ENCODE measurements at places on chromosomes 5 and 9.

DNA sequence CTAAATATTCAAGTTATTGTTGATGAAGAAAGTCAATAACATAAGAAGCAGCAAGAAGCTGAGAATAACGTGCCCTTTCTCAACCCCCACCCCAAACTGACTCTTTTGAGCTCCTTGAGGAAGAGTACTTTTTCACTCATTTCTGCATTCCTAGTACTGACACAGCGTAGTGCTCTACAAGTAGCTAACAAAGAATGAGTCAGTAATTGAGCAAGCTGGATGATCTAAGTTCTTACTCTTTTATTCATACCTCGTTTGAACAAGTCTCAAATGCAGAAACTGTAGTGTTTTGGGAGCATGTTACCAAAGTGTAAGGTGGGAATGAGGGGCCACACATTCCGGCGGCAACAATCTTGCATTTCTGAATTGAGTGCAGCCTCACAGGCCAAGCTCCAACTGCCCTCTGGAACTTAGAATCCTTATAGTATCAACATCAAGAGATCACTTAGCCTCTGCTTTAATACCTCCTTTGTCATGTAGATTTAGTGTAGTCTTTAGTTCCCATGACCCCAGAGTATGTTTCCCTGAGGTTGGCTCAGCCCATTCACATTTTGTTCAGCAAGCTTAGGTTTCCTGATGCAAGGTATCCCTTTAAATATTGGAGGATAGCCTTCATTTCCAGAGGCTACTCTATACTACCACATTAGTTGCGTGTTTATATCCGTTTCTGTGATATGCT lies 152.0 kb downstream of the PRR16 start:
- no peak for DNase-seq

DNA sequence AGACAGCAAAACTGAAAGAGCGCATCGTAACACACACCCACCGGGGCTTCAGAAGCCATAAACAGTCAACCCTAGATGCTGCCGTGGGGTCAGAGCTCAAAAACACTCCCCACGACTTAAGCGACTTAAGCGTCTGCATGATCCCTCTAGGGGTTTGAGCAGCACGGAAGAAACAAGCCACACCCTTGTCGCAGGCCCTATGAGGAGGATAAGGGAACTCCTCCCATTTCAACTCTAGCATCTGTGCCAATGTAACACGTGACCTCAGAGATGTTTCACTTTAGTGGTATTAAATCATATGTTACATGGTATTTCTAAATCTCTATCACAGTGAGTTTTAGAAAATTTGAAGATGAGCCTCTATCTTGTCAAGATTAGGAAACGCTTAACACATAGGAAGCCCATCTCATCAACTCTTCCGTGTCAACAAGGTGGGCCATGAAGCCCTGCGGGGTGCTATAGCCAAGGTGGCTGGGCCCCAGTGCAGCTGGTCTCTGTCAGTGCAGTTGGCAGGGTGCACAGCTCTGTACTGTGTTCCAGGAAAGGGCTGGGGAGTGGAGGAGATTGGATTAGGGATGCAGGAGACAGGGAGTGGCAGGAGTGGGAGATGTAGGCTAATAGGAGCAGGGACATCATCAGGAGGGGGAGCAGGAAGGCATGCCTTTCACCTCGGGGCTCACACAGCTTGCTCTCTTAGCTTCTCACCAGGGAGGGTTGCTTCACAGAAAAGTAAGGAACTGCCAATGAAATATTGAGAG lies 33.1 kb downstream of the ZCCHC9 start:
- no peak for DNase-seq

DNA sequence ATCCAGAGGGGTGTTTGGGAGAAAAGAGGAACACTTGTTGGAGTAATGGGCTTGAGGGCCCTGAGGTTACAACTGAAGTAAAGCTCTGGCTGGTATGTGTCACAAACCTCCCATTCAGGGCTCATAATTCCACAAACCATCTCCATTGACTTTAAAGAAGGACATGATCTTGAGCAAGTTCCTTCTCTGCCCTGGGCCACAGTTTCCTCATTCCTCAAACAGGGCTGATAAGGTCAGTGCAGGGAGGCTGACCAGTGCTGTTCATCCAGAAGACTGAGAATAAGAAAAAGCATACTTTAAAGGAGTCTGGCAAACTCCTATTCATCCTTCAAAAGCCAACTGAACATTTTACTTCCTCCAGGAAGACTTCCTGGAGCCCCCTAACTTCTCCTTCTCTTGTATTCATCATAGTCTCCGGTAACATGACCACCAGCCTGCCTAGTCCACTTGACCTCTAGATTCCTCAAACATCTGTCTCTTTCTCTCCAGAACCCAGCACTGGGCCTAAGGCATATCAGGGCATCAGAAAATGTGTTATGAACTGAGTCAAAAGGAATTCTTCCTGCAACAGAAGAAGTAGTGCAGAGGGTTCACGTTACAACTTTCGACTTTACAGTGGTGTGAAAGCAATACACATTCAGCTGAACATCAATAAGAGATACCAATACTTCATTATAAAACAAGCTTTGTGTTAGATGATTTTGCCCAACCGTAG lies 20.7 kb upstream of the PTPN3 start:
- no peak for DNase-seq

- no peak for DNase-seq
Measured at GRCh38 chr9:82616545-82616944, 446.4 kb downstream of the RASEF start.

- no peak for DNase-seq
Measured at GRCh38 chr5:40261984-40262383, 417.7 kb upstream of the PTGER4 start.

DNA sequence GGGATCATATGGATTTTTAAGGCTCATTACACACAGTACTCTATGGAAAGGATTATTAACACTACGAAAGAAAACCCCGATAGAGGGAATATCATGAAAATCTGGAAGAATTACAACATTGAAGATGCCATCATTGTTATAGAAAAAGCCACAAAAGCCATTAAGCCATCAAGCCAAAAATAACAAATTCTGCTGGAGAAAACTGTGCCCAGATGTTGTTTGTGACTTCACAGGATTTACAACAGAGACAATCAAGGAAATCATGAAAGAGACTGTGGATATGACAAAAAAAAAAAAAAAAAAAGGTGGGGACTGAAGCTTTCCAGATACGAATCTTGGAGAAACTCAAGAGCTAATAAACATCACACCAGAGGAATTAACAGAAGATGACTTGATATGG lies 433.8 kb upstream of the CDH6 start:
- no peak for DNase-seq

- no peak for DNase-seq
Measured at GRCh38 chr9:87497604-87498045, at the start of gene DAPK1. TSS of gene DAPK1 (plus strand) at chr9:87497867. CDS start at chr9:87499078, 1,211 bp downstream.

GRCh38 chr9:69637817-69638200 lies 34.4 kb downstream of the APBA1 start:
- DNase-seq: no peak

DNA sequence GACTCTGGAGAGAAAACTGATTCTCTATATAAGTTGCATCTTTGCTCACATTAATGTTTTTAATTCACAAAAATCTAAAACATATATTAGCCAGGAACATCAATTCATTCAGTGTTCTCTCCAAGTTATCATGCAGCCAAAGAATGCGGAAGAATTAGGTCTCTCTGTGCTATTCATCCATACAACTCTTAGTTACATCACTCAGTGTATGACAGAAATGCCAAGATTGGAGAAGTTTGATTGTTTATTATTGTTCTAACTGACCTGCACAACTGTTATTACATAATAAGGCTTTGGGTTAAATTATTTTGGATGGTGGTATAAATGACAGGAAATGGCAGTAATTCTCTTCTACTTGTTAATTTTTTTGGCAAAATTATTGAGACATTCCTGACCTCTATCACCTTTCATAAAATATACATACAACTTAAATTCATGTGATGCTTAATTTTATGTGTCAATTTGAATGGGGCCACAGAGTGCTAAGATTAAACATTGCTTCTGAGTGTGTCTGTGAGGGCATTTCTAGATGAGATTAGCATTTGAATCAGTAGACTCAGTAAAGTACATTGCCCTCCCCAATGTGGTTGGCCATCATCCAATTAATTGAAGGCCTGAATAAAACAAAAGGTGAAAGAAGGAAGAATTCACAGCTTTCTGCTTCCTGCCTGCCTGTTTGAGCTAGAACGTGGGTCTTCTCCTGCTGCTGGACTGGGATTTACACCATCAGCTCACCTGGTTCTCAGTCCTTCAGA lies 70.2 kb downstream of the NR2F1-AS1 start:
- no peak for DNase-seq

- no peak for DNase-seq
Measured at GRCh38 chr5:32008746-32009145, 165.4 kb downstream of the GOLPH3 start.

DNA sequence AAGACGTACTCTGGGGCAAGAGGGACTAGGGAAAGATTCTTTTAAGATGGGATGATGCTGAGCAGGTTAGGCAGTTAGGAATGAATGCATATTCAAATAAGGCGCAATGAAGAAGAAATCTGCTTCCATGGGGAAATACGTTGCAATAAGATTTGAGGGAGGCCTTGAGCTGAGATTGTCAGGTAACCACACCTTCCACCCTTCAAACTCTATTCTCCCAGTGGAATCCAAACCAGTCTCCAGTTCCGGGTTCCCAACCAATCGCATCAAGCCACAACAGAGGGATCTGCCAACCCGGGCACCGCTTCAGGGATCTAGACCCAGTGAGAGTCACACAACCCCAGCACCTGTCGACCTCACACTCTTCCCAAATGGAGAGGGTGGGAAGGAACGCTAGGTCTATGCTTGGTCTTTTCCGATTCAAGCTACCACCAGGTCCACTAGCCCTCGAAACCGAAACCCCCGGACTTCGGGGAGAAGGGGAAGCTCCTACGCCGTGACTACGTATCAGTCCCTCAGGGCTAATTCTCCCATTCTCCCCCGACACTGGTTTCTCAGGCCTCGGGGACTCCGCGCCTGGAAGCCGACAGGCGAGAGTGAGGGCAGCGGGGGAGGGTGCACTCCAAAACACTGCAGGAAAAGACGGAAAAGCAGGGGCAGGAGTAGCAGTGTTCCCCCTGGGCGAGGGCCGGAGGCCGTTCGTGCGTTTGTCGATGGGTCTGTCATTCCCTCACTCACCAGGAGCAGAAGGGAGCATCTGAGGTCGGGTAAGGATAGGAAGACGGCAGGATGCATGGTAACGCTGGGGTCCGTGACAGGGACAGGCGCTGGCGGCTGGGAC lies 534 bp downstream of the ERP44 start:
- DNase-seq: no peak

DNA sequence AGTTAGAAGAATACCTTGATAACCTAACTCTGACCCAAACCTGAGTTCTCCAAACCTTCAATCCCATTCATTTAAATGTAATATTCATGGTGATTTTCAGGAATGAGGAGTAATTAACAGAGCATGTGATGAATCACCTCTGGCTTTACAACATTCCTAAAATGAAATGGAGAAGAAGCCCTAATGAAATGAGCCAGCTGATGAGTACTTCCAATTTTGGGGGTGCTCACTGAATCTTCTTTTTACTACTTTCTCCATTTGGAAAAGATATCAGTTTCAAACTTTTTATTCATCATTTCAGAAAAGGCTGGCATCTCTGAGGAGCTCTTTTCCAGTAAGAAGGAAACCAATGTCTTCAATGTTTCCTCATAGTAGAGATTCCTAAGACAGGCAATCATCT lies 2.9 kb upstream of the SPINK5 start:
- DNase-seq: no peak

- no peak for DNase-seq
Measured at GRCh38 chr9:85142496-85142911, 473.0 kb downstream of the NTRK2 start.

Measured in activated CD8-positive, alpha-beta memory T cell treated with anti-CD3 and anti-CD28 coated beads for 24 hours (primary cell).